Mesothelial cell of epicardium (in vitro differentiated cells): ENCODE measurements at places on chromosomes 12 and 14.

- DNase-seq = no peak
Measured at GRCh38 chr14:60094306-60094897, 2.7 kb downstream of the PCNX4 start.

- DNase-seq = no peak
Measured at GRCh38 chr14:101869217-101869616, 95.2 kb upstream of the DYNC1H1 start.

DNA sequence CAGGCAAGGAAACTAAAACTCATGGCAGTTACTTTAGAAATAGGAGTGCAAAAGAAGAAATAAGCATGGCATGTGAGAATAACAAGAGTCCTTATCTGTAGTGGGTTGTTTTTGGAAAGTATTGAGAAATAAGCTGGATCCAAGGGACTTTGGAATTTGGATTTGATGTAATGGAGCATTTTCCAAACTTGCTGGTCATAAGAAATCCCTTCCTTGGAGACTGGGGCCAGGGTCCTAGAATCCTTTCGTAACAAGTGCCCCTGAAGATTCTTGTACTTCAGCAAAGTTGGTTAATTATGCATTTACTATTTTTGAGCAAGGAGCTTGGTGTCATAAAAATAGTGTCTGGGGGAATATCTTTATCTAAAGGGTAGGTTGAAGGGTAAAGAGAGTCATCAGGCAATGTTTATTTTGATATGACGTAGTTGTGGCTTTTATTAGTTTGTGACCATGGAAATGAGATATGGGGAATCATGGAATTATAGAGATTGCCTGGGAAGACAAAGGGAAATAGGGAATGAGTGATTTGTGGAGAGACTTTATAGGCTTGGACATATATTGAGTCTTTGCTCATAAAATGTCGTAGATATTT, 53.9 kb downstream of the WNK1 start:
- no peak for DNase-seq

DNA sequence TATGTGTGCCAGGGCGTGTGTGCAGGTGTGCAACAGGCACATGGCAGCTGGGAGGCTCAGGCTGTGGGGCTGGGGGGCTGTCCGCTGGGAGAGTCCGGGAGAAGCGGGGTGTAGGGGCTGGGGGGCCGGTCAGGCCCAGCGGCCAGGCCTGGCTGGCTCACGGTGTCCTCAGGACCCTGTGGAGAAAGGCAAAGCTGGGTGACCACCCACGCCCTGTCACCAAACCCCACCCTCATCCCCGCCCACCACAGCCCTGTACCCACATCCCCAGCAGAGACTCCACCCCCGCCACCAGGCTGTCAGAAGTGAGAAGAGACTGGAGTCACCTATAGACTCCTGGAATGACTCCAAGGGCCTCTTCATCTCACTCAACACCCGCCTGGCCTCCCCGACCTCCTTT, 85.3 kb downstream of the SCARB1 start:
- no peak for DNase-seq

DNA sequence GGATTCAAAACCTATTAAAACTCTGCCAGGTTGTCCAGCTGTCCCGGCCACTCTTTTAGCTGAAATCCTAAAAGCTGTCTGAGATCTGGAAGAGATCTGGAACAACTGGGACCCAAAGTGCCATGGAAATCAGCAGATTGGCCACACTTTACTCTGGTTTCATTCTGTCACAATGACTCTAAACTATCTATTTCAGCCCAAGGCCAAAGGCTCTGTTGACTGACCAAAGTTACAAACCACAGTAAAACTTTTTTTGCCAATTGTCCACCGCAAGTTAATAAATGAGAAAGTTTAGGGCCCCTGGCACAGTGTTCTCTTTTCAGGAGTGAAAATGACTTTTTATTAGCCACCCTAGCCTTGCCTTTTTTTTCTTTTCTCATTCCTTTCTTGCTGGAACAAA, 113.4 kb upstream of the CPM start:
- DNase-seq = no peak

- no peak for DNase-seq
Measured at GRCh38 chr12:5524116-5524768, 92.3 kb downstream of the NTF3 start.

GRCh38 chr14:97602438-97603117, 805.4 kb downstream of the VRK1 start:
- no peak for DNase-seq

DNA sequence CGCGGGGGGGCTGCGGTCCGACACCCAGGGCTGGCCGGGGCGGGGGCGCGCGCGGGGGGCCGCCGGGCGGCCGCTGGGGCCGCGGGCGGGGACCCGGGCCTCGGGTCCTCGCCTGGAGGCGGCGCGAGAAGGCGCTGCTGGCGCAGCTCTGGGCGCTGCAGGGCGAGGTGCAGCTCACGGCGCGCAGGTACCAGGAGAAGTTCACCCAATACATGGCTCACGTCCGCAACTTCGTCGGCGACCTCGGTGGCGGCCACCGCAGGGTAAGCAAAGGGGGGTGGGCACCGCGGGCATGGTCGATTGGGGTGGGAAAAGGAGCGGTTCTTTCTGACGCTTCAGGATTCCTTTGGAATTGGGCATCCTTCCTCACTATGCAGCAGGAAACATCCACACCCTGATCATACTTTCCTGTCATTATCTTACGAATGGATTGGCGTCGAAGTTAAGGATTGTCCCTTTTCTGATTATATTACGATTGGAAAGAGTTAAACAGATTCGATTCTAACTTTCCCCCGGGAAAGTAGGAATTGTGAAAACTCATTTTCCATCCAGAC, 798 bp downstream of the PDZRN4 start:
- no peak for DNase-seq

DNA sequence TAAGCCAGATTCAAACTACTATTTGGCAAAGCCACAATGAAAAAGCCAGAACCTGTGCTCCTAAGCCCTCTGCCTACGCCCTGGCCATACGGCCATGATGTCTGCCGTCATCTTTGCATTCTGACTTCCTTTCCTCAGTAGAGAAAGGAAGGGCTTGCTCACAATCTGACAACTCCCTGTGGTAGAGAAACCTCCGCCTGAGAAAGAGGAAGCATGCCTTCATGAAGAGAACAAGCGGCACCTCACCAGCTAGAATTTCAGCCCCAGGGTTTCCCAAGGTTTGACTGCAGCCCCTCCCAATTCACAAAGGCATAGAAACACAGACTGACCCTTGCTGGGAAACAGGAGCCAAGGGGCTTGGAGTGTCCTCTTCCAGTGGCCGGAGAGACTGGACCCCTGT, 25.7 kb downstream of the TEP1 start:
- DNase-seq = no peak

DNA sequence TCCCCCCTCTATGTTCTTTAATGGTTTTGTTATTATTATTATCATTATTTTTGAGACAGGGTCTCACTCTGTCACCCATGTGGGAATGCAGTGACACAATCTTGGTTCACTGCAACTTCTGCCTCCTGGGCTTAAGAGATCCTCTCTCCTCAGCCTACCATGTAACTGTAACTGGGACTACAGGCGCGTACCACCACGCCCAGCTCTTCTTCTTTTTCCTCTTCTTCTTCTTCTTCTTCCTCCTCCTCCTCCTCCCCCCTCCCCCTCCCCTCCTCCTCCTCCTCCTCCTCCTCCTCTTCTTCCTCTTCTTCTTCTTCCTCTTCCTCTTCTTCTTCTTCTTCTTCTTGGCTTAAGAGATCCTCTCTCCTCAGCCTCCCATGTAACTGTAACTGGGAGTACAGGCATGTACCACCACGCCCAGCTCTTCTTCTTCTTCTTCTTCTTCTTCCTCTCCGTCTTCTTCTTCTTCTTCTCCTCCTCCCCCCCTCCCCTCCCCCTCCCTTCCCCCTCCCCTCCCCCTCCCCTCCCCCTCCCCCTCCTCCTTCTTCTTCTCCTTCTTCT, 5.4 kb upstream of the KRT7 start:
- DNase-seq = no peak

DNA sequence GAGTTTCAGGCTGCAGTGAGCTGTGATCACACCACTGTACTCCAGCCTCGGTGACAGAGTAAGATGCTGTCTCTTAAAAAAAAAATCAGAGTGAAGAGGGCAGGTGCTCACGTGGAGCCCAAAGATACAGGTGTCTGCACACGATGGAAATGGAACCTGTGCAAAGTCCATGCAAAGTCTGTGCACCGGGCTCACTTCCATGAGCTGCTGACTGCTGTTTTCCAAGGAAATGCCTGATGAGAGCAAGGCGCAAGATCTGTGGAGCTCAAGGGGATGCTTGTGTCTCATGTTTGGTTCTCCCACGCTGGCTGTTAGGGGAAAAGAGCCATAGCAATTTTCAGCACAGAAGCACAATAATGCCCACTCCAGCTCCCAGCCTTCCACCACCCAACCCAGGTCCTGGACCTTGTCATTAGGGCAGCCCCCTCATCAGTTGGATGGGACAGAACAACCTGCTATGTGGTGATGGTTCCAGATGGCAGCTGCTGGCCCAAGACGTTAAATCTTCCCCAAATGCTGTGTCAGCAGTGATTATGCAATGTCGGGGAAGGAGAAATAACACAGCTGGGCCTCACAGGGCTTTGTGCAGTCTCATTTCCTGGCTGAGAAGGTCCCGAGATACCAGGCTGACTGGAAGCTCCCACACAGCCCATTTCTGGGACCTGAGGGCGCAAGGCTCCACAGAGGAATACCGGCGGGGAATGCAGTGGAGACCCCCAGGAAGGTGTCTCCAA, 27.9 kb upstream of the DICER1 start:
- no peak for DNase-seq

DNA sequence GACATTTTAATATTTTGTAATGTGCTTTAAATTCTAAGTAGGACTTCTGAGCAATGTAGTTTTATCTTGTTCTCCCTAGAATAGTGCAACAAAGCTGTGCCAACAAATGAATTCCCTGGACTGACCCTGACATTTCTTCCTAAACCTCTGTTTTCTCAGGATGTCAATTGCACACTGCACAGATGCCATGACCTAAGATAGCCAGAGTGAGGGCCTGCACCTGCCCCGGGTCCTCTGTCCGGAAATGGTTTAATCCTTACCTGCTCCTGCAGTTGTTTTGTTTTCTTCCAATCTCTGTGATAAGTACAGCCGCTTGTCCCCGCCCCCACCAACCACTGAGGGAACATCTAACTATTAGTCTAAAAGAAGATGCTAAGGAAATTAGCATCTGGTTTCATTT, 831.5 kb downstream of the GALC start:
- no peak for DNase-seq
